ENCODE measurements at places on chromosomes 2 and 18. TPM values are rescaled to one million over a fixed set of nuclear protein-coding genes. Genes with fewer than 3 reads are reported as not detected.

DNA sequence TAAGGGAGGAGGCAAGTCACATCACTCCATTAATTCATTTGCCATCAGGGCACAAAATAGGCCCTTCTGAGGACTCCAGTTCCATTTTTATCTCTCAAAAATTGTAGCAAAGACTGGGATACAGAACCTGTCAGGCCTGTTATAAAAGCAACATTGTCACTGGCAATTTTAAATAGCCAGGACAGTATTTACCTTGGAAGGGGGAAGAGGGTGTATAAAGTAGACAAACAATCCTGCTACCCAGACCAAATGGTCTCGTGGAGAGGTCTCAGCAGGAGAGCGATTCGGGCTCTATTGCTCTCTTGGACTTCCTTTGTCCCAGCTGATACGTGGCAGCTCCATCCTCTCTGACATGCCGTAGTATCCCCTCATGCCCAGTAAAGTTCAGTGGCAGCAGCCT, 740.3 kb upstream of the HS6ST1 start:
- DNase-seq, result no peak

MYOM1 gene
- total RNA-seq, result 1.7 TPM

DNA sequence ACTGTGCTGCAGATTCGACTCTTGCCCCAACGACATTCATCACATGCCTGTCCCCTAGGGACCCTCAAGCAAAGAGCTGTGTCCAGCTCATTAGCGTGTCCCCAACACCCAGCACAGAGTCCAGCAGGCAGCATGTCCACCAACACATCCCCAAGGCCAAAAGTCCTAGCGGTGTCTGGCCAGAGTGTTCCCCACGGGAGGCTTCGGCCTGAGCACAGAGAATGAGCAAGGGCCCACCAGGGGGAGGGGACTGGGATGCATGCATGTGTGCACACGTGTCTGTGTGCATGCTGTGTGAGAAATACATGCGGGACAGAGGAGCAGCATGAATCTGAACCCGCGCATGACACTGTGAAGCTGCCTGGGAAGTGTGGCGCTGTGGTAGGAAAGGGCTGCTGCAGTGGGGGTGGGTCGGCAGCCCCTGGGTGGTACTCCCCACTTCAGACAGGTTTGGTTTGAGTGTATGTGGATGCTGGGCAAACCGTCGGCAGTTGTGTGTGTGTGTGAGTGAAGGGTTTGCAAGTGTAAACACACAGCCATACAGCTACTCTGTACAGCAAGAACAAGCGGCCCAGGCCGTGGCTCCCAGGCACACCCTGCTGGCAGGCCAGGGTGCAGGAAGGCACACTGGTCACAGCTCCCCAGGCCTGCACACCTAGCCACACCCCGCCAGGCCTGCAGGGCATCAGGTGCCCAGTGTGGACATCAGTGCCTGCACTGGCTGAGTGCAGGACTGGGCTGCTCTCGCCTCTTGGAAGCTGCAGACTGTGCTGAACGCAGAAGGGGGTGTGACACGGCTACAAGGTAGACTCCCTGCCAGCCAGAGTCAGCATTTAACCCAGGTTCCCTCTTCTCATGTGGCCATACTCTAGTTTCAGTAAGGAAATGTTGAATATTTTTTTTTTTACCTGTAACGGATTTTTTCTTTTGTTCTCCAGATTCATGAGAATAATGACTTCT, 19.5 kb upstream of the HES6 start:
- no peak for DNase-seq

MSH6 gene
- 82.3 TPM for total RNA-seq

DNA sequence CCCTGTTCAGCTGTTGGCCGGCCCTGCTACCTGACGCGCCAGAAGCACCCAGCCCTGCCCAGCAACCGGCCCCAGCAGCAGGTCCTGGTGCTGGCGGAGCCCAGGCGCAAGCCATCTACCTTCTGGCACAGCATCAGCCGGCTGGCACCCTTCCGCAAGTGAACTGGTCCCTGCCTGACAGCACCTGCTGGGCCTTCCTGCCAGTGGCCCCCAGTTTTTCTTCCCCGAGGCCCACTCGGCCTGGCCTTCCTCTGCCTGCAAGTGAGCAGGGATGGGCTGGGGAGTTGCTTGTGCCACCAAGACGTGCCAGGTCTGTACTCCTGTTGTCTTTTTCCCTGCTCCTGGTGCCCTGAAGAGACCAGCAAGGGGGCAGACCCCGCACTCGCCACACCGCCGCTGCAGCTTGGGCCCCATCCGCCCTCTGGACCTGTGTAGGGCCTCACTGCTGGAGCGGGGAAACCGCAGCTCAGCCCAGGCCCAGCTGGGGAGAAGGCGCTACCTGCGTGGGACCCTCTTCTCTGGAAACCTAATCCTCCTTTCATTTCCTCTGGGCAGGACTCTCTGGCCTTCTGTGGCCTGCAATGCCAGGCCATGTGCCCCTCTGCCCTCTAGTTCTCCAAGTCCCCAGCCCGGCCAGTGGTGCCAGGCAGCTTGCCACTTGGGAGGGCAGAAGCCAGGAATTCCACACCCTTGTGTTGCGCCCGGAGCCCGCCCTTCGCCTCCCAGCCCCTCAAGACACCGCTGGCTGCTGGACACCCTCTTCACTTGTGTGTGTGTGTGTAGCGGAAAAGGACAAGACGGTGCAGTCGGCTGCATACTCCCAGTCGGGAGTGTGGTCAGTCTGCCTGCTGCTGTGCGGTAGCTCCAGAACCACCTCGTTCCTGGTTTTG, 47.0 kb downstream of the FAM168B start:
- no peak for DNase-seq

AQP12A gene
- total RNA-seq, result not detected

GRCh38 chr2:72031346-72032110, 116.1 kb downstream of the CYP26B1 start:
- DNase-seq, result no peak

- DNase-seq, result no peak
Measured at GRCh38 chr18:3354506-3354905, 92.6 kb downstream of the MYL12B start.

DNA sequence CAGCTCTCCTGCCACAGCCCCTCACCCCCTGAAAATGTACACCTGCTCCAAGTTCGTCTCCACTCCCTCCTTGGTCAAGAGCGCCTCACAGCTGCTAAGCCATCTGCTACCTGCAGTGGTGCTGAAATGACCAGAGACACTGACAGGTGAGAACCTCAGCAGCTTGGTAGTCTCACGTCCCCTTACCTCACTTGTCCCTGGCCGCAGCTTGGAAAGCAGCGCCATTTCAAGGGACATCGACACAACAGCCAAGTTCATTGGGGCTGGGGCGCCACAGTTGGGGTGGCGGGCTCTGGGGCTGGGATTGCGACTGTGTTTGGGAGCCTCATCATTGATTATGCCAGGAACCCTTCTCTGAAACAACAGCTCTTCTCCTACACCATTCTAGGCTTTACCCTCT, 47.5 kb downstream of the ANKRD44 start:
- DNase-seq, result no peak

- DNase-seq, result no peak
Measured at GRCh38 chr2:241869087-241869961, at the start of gene RTP5. TSS of gene RTP5 (plus strand) at chr2:241869729. CDS start at chr2:241869757, 28 bp downstream.

DNA sequence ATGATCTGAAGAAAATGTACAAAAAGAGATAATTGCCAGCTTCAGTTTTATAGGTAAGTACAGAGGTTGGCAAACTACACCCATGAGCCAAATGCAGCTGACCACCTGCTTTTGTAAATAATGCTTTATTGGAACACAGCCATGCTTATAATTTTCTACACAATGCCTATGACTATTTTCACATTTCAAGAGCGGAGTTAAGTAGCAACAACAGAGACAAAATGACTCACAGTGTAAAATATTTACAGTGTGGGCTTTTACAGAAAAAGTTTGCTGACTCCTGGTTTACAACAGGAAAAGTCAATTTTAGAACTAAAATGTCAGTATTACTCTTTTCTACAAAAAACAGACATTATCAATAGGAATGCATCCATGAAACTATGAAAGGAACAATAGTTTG, 26.0 kb downstream of the CWC22 start:
- DNase-seq, result no peak

DNA sequence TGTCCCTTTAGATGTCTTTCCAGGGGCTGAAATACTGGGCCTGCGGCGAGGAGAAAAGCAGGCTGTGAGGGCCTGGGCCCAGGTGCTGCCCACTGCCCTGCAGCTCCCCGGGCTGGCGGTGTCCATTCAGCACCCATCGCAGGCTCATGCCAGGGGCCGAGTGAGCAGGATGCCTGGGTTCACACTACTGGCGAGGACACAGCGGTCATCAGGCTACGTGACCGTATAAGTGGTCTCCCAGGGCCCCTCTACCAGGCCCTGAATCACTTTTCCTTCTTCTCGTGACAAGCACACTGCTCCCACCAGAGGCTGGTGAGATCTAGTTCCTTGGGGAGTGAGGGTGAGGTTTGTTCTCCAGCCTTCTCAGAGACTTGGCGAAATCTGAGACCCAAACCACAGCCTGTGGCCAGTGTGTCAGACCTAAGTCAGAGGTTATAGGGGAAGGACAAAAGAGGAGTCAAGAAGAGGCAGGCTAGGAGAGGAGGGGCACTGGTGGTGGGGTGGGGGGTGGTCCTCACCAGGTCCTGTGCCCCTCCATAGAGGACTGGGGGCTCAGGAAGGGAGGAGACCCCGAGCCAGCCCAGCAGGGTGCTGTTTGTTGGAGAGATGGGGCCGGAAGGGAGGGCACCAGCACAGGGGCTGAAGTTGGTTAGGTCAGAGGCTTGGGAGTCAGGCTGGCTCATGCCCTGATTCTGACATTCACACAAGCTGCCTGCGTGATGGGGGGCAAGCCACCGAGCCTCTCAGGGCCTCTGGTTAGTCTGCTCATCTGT, 6.6 kb upstream of the SEMA4C start:
- DNase-seq, result no peak

DNA sequence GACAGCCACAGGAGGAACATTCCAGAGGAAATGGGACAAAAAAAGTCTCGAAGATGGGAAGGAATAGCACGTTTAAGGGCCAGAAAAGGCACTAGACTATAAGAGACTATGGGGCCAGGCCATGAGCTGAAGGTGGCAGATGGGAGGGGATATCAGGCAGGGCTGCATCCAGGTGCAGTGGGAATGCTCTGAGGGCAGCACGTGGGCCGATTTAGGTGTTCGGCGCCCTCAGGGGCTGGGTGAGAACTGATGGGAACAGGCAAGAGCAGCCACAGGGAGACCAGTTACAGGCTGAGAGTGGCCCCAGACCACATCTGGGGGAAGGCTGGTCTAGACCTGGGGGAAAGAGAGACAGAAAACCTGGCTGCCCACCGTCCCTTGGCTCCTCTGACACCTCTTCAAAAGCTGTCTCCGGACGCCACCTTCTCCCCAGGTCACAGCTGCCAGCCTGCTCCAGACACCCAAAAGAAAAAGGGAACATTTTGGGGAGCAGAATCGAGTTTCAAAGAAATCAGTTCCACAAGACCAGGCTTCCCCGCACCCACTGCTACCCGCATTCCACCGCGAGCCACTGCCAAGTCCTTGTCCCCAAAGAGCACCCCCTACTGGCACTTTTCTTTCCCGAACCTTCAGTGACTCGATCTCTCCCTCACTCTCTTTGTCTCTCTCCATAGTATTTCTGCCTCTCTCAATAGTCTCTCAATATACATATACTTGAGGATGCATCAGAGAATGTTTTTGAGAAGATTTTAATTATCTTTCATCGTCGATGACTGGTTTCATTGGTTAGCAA, 190.1 kb upstream of the AGAP1 start:
- DNase-seq, result no peak

TFPI gene
- 1.2 TPM for total RNA-seq

- DNase-seq, result no peak
Measured at GRCh38 chr2:196293751-196294515, 122.6 kb upstream of the STK17B start.
